Aorta (tissue), 5 donors: ENCODE measurements at places on chromosomes 1 and 21.

DNA sequence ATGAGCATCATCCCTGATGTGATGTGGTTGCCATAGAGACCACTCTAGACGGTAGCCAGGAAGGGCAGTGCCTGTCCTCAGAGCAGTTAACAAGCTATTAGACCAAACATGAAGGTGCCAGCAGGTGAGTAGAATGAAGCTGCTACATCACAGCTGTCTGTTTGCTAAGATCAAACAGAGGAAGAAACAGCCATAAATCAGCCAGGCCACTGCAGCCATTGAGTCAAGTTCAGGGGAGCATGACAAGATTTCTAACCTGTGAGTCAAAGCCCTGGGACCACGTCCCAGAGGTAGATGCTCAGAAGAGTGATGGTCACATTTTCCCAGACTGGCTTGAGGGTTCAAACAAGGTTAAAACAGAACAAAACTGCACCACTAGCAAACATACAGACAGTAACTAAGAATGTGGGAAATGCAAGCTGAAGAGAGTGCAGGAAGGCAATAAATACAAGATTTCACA lies 450.6 kb upstream of the DAB1 start:
- no peak for DNase-seq

GRCh38 chr1:178579562-178579961 lies 66.7 kb downstream of the TEX35 start:
- DNase-seq = no peak

- DNase-seq = no peak
These were observed 13.0 kb upstream of the EPHX4 start for GRCh38 chr1:92016720-92017316.

DNA sequence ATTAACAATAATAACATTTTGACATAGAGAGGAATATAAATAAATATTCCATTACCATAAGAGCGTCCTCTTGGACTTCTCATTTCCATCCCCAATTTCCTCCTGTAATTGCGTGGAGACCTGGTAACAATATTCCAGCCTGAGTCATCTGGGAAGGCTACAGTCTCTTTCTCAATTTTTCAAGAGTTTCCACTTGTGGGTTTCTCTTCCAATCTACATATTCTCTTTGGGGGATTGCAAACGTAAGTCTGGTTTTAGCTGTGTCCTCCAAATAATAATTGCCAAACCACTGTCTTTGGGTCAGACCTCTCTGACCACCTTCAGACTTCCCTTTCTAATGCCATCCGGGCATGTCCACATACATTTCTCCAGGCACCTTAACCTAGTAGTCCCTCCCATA lies 124.5 kb upstream of the USP24 start:
- no peak for DNase-seq

DNA sequence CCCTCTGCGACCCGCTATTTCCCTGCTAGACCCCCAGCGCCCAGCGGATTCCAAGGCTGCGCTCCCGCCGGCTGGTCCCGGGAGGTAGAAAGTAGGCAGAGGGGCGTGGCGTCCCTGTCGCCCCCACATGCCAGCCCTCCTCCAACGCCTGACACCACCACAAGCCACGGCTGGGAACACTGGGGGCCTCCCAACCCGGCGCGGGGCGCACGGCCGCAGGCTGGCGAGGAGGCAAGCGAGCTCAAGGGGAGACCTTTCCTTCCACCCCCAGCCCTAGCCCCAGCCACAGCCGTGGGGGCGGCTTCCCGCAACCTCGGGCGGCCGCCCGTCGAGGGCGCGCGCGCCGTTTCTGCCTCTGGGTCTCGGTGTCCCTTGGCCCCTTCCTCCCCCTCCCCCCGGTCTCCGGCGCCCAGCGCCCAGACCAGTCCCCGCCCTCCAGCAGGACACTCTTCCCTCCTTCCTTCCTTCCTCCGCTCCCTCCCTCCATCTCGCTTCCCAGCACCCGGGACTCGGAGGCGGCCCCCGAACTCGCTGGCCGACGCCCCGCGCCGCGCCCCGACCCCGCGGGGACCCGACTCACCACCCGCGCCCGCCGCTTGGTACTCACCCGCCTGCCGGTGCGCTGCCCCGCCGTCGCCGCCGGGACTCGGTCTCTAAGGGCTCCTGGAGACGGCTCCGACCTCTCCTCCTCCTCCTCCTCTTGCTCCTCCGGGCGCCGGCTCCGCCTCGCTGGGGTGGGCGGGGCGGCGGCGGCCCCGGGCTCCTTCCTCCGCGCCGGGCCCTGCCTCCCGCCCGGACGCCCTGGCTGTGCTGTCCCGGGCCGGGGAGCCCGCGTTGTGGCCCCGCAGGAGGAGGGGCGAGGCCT lies at the start of gene GNG12:
TSS of gene GNG12 (minus strand) at position 731 of the 865 bp plus-strand sequence. CDS start 125,781 bp downstream, outside the sequence.
- peak; percentile 91 for DNase-seq

DNA sequence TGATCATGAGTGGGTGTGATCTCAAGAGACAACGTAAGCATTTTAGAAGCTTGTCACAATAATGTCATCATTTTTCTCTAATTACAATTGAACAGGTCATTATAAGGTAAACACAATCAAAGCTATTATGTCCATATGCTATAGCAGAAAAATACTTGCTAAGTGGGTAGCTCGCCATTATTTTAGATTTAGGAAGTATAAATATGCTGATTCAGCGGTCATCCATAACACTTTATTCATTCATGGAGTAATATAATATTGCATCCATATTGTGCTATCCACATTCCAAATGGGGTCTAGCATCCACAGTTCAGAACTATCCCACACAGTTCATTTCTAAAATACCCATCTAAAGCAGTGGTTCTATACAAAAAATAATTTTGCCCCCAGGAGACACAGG lies 8.4 kb downstream of the KRTAP15-1 start:
- DNase-seq = no peak

- no peak for DNase-seq
These were observed 206.3 kb downstream of the FOXD2 start for GRCh38 chr1:47644212-47644573.

DNA sequence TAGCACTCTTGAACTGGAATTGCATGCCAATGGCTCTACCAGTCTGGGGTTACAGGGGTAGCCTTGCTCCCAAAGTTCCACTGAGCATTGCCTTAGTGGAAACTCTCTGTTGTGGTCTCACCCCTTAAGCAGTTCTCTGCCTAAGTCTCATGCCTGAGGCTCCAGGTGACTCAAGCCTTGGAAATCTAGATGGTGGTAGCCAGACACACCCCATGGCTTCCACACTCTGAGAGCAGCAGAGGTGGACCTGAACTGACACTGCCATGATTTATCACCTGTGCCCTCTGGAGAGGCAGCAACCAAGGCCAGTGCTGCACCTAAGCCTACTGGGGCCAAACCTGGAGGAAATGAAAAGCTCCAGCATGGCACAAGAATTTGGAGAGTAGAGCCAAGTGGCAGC lies 285.7 kb upstream of the PKN2 start:
- no peak for DNase-seq

DNA sequence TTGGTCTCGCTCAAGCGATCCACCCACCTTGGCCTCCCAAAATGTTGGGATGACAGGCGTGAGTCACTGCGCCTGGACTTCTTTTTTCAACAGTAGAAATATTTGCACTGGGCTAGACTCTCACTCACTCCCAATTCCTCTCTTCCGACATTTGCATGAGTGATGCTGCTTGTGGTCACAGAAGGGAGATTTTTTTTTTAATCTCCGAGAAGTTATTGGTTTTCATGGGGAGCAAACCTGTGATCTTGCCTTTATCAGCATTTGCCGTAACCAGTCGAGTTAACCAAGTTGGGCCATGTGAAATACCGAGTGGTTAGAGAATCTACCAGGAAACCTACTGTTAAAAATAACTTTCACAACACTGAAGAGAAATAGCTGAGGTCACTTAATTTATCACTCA lies 21.1 kb downstream of the ERG start:
- no peak for DNase-seq

DNA sequence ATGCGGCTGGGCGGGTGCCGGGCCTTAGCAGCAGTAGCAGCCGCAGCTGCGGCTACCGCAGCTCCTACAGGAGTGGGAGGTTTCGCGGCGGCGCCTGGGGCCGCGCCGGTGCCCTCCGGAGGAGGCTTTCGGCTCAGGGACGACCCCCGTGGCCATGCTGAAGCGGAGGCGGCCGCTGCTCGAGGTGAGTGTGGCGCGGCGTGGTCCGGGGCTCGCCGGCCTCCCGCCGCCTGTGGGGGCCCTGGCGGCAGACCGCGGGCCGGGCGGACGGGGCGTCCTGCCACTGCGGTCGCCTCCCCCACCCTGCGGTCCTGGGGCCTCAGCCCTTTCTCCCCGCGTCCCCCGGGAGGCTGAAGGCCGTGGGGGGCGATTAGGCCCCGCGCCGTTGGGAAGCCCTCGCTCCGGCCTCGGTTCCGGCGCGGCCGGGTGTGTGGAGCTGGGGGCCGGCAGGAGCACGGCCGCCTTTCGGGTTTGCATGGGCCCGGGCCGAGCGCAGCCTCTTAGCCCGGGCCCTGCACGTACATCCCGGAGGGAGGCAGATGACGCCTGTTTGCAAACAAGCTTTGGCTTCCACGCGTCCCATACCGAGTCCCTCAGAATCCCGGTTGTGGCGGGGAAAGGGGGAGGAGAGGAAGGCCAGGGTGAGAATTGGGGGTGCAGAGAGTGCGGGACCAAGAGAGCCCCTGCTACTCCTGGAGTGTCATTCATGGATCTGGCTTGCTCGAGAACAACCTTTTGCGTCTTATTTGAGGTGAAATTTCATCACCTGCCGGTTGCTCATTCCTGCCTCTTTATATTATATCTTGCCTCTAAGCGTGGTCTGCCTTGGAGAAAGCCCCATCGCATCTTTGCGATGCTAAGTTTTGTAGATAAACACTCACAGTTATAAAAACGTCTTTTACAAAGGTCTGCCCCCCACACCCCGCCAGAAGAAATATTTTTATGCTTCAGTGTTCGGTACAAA lies 613 bp downstream of the ZFYVE9 start:
- DNase-seq = peak; percentile 57

DNA sequence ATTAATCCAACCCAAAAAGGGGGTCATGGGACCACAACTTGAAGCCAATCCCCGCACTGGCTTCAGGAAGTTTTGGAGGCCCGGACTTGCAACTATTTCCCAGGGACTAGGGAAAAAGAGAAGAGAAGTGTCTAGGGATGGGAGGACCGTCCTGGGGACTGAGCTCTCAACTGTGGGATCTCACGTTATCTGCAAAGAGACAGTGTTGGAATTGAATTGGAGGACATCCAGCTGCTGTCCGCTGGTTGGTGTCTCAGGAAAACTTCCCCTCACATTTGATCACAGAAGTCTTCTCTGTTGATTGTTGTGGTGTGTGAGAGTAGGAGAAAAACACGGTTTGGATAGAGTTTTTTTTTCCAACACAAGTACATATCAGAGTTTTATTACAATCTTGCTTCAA lies 46.2 kb upstream of the CITED4 start:
- no peak for DNase-seq

GRCh38 chr21:42475526-42476387 lies 20.3 kb downstream of the RSPH1 start:
- DNase-seq = no peak

GRCh38 chr21:33196941-33197374 lies 32.8 kb upstream of the IFNAR2 start:
- peak; percentile 60 for DNase-seq

- no peak for DNase-seq
These were observed 263.5 kb downstream of the LMO4 start for GRCh38 chr1:87592156-87592555.

- no peak for DNase-seq
These were observed 428.6 kb upstream of the CAMK1G start for GRCh38 chr1:209154912-209155311.

DNA sequence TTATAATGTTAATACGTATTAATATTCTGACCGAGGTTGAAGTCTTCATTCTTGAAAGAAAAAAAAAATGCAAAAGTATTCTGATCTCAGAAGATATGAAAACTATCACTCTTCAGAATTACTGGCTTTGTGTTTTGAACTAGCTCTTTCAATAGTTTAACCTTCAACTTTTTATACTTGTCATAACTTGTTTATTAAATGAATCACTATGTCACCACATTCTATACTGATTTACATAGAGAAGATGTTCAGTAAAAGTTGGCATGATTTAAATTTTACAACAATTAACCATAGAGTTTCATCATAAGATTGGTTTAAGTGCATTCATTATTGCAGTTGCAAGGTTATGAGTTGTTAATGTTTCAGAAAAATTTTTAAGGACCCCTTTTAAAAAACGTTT lies 57.3 kb downstream of the HS2ST1 start:
- DNase-seq = no peak

- DNase-seq = no peak
These were observed 26.6 kb downstream of the PTPN14 start for GRCh38 chr1:214524824-214525223.

DNA sequence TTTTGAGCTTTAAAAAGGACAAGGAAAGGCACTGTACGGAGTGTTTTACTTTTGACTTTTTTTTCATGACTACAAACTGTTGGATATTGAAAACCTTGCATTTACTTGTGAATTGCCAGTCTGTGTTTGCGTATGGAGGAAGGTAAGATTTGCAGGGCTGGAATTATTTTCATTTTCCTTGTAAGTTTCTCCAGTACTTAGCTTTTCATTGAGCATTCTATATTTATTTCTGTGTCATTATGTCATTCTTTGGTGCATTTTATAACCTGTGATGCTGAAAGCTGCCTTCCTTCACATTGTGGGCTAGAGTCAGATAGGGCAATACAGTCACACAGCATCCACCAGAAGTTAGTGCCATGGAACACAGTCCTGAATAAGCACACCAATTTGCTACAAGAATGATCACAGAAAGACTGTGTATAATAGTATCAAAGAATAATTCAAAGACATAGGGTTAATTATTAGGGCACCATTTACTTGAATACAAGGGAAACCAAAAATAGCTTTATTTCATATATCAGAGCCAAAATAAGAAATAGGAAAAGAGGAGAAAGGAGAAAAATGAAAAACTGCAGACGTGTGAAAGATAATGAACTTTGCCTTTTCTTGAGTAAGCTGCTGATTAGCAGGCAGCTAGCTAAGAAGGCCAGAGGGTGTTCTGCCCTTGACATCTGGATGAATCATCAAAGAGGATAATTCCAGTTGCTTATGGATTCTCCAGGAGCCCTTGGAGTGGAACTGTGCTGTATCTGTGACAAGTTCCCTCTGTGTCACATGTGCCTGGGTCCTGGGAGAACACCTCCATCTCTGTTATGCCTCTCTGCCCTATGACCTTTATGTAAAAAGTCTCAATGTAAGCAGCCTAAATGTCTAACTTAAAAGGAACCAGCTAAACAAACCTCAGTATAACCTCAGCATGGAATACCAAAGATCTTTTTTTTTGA lies 8.0 kb upstream of the FAM20B start:
- DNase-seq = no peak

GRCh38 chr1:202155478-202156021 lies 4.9 kb downstream of the PTPN7 start:
- DNase-seq = peak; percentile 87

- no peak for DNase-seq
These were observed 17.1 kb downstream of the RNF220 start for GRCh38 chr1:44422161-44422560.
